IPS-NIHi11 (cell line): ENCODE measurements at places on chromosomes 6 and 20.

- DNase-seq: no peak
These were observed 79.2 kb downstream of the STXBP5 start for GRCh38 chr6:147283460-147283859.

DNA sequence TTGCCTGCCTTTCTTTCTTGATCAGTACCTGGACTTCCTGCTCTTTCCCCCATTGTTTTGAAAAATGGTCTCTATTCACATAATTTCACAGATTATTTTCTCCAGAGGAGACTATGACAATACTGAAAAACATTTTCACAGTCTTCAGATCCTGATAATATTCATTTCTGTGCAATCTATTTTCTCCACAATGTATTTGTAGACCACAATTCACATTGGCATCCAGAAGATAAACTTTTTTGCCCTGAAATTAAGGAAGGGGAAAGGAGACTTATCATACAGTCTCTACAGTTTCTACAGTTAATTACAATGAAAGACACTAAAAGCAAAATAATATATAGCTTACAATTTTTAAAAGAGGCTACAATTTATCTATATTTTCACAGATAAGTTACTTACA lies 18.4 kb downstream of the LCA5 start:
- DNase-seq: no peak

DNA sequence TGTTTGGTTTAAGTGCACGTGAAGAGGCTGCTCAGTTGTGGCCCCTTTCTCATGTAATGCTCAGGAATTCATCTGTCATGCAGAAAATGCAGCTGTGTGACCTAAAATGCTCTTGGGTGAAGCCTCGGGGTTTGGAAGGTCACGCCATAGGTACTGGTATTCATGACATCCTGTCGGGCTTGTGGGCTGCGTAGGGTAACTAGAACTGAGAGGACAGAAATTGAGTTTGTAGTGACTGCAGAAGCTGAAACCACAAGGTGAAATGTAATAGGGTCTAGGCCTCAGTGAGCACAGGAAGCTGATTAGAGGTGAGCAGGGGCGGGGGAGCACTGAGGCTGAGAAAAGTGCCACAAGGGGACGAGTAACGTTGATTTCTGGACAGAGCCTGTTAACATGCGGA lies 128.8 kb downstream of the SOBP start:
- no peak for DNase-seq

- no peak for DNase-seq
These were observed 12.4 kb downstream of the UBE2V1 start for GRCh38 chr20:50100552-50100951.

DNA sequence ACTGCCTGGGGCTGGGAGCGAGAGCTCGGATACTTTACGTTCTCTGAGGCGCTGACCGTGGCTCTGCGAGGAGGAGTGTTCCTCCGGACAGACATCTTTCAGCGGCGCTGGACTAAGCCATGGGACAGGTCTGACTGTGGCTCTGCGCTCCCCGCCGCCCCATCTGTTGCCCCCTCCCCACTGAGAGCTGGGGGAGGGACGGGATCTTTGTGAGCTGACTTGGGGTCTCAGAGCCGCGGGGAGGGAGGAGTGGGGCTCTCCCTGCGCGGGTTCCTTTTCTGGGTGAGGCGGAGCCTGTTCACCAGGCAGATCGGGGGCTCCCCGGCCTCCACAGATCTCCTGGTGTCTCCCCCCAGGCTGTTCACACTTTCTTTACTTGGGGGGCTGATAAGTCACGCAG lies 11.3 kb upstream of the GATA5 start:
- no peak for DNase-seq

DNA sequence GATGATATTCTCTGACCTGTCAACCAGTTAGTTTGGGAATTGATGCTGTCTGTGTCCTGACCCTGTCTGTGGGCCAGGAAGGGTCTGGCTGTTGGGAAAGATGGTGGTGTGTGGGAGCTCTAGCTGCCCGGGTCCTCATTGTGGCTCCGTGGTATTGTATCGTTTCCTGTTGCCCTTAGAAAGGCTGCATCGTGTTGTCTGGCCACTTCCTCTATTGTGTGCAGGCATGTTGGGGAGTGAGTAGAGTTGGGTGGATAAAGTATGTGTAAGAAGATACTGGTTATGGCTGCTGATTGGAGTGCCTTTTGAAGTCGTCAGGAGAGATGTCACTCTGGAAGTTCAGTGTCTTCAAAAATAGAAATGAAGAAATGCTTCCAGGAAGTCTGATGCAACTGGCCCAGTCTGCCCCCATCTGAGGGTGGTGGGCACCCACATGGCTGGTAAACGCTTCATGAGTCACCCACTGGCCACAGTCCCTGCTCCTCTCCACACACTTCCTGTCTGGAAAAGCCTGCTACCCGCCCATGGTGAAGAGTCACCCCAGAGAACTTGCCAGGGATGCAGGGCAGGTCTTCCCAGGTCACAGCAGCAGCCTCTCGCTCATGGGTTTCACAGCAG lies 27.9 kb downstream of the PPARD start:
- DNase-seq: no peak

DNA sequence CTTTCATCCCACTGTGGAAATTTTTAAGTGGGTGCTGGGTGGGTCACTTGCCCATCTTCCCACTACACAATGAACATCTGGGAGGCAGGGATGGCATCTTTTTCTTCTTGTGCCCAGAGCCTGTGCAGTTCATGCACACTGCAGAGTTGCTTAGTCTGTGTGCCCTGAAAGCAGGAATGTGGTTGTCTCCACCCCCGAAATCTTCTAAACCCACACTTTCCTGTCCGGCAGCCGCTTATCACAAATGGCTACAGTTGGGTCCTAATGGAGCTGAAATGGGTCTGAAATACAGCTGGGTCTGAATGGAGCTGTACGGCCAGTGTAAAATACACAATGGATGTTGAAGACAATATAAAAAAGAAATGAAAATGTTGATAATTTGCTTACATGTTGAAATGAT lies 112.1 kb upstream of the PMEPA1 start:
- DNase-seq: no peak

DNA sequence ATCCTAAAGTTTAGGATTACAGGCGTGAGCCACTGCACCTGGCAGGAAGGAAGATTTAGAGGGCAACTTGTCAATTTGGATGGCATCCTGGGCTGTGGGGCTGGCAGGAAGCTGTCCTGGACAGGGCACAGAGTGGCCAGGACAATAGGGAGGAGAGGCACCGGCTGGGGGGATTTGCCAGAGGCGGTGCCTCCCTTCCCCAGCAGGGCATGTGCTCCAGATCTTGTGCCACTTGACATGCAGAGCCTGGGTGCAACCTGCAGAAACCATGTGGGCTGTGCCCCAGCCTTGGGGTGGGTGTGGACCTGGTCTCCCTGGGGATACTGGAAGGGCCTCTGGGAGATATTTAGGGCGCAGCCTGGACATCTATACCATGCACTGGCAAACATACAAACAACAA lies 58.6 kb upstream of the EEF1A1 start:
- DNase-seq: no peak

- no peak for DNase-seq
These were observed 22.0 kb downstream of the RNF146 start for GRCh38 chr6:127288705-127289104.

DNA sequence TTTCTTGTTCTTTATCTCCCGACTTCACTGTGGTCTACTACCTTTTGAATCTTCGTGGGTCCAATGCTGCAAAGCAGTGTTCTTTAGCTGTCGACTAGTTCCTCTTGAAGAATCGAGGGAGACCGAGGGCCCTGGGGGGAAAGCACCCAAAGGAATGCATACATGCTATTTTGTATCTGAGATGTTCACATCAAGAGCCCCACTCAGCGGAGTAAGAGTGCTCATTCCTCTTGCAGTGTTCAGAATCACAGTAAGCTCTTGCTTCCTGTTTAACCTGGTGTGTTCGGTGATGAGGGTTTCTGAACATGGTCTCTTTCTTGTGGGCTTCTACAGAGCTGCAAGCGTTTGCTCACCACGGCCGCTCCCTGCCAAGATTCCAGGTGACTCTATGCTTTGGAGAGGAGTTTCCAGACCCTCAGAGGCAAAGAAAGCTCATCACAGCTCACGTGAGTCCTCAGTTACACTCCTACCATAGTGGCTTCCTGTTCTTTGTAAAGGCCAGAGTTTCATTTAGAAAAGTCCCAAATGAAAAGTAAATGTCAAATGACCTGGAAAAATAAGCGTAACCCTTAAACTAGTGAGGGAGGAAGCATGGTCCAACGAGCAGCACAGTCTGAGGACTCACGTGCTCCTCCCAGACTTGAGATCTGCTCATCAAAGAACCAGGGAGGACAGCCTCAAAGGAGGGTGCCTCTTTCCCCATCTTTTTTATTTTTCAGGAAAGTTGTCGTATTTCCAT lies 13.3 kb downstream of the IRF4 start:
- no peak for DNase-seq

- DNase-seq: no peak
These were observed 666.0 kb downstream of the PHF3 start for GRCh38 chr6:64301307-64302236.

GRCh38 chr6:686497-686896 lies 6.4 kb downstream of the EXOC2 start:
- DNase-seq: no peak

DNA sequence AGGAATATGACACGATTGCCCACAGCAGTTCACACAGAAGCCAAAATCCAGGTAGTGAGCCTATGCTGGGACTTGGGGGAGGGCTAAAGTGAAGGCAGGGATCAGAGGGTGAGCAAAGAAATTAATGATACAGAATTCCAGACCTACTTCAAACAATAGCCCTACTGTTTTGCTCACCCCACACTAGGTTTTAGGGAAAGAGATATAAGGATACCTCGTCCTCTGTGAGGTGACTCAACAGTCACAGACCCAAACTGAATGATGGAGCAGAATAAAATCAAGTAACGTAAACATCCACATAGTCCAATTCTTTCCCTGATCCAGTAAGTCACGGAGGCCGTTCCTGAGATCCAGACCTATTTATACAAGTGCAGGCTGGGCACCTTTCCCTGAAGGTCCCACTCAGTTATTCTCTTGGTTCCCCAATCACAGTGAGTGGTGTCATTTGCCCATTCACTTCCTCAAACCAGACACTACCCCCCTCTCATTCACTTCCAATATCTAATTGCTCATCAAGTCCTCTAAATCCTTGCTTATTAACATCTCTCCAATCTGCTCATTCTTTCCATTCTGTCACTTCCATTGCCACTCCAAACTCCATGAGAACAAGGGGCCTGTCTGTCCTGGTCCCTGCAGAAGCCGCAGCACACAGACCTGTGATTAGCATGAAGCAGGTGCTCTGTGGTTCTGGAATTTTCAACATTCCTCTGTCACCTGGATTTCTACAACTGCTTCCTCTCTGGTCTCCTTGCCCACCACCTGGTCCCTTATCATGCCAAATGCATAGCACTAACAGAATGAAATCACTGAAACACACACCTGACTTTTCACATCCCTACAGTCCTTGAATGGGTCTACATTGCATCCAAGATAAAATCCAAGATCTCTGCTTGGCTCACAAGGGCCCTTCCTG lies 55.9 kb downstream of the ATXN1 start:
- no peak for DNase-seq

- DNase-seq: no peak
These were observed 7.4 kb downstream of the PDE7B start for GRCh38 chr6:135858931-135859330.

GRCh38 chr6:40807484-40807883 lies 220.3 kb upstream of the LRFN2 start:
- DNase-seq: no peak

DNA sequence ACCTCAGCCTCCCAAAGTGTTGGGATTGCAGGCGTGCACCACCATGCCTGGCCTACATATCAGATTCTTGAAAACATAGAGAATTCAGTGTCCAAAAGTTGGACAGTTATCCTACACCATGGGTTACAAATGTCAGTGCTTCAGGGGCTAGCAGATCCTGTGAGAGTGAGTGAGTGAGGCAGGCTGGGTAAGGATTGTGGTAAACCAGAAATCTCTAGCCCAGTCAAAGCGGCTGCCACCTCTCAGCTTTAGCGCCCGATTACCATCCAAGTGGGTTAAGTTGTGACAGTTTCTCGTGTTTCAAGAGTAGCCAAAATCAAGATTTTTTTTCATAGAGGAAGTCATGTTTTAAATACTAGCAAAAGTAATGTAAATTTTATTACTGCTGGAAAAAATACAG lies 21.9 kb upstream of the CSE1L start:
- no peak for DNase-seq

DNA sequence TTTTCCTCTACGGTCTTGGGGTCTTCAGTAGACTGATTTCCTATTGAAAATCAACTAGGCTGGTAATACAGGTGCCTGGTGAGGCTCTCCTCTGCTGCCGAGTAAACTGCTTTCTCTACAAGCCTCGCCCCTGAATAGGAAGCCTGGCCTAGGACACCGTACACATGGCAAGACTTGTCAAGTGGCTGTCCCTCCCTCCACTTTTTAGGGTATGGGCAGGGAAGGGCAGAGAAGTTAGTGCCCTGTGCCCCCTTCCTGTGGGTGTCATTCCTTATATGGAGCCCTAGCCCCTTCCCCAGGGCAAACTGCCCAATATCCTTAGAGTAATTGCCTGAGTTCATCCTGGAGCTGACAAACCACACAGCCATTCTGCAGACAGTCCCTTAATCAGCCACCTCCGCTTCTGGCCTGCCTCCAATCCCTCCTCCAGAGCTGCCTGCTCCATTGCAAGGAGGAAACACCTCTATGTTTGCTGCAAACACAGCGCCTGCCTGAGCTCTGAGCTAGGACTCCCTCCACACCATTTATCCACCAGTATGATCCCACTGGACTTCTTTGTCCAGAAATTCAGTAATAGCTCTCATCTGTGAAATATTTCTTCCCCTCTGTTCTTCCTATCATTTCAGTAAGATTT lies 93.1 kb downstream of the CHD6 start:
- DNase-seq: peak; percentile 22

DNA sequence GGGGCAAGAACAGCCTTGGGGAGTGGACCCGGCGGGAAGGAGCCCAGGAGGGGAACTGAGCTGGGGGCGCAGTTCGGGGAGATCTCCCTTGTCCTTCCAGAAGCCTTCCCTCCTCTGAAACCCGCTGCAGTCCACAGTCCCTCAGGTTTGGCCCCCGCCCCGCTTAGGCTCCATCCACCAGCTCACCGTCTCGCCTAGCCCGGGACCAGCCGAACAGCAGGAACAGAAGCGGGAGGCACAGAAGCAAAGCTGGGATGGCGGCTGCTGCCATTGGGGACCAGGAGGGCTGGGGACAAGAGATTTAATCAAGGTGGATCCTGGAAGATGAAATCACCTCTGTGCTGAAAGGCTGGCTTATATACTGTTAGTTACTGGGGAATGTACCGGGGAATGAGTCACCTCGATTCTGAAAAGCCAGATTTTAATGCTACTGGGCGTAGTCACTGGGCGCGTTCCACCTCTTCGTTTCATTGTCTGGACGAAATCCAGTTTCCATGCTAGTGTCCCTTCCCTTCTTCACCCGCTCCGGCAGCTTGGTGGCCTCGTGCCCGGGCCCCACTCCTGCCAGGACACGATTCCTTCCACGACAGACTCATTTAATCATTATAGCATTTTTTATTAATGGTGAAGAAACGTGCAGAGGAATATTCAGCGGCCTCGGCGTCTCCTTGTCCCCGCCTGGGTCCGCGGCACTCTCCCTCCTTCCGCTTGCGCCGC lies at the start of gene RAET1L:
Gene RAET1L, minus strand, starts transcription at position 332 of the 717 bp plus-strand sequence. Its CDS starts 61 bp downstream, at position 271.
- peak; percentile 46 for DNase-seq
